ENCODE measurements at places on chromosomes 2 and 18.

GRCh38 chr2:26712486-26713465 lies 20.3 kb downstream of the KCNK3 start:
- no peak for DNase-seq

DNA sequence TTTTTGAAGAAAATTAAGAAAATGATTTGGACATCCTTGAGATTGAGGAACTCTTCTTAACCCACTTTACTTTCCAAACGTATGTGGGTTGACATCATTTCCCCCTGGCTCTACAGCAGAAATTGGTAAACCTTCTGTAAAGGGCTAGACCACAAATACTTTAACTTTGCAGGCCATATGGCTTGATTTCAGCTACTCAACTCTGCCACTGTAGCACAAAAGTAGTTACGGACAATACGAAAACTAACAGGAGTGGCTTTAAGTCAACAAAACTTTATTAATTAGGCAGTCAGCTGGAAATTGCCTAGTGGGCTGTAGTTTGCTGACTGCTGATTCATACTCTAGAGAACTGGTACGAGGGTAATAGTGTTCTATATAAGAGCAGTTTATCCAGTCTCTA lies 83.2 kb upstream of the DTNB start:
- peak; percentile 16 for DNase-seq

GRCh38 chr2:238505119-238505891 lies 78.6 kb downstream of the ASB1 start:
- DNase-seq = no peak

DNA sequence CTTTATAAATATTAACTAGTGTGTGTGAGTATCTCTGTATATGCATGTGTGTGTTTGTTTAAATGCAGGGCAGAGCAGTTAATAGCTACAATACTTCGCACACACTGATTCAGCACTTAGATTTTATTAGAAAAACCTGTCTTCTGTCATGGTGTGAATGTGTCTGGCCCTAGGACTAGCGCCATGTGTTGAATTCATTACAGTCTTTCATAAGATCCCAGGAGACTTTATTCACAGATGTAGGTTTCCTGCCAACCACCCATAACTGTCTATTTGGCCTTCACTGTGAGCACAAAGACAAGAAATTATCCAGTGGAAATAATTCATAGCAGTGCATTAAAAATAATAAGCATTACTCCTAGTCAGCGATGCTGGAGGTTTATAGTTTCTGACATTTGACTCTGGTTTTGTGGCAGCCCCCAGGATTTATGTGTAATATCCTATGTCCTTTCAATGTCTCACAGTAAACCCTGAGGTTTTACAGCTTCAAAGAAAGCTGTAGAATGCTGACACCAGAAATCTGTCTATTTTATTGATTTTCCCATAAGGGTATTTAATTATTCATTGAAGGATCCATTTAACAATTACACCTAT lies 93.9 kb downstream of the ZNF804A start:
- DNase-seq = no peak

DNA sequence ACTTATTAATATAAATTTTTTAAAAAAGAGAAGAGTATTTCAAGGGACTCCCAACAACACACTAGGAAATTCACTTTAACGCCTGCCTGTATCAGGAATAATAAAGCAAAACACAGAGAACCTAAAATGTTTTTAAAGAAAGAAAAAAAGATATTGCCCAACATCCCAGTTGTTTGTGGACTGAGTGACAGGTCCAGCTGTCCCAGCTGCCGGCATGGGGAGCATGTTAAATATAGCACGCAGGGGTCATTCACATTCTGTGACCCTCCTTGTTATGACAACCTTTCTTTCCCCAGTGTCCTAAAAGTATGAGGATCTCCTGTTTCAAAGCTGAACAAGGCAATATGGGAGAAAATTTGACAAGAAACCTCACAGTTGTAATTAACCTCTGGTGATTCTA lies 4.4 kb downstream of the KLHL41 start:
- DNase-seq = no peak

DNA sequence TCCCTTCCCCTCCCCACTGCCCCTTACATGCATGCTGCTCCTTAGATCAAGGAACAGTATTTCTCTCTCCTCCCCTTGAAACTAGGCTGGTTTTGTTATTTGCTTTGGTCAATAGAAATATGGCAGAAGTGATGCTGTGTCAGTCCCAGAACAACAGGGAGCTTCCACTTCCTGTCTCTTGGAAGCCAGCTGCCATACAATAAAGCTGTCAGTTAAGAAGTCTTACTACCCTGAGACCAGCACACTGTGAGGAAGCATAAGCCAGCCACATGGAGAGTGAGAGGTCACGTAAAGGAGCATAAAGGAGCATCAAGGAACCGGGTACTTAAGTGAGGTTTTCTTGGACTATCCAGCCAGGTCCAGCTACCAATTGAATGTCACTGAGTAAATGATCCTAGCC lies 126.6 kb downstream of the NOL4 start:
- DNase-seq = no peak

GRCh38 chr2:58870704-58871103 lies 629.6 kb upstream of the FANCL start:
- DNase-seq = no peak

GRCh38 chr18:57585421-57585820 lies 1.1 kb downstream of the FECH start:
- peak; percentile 20 for DNase-seq

DNA sequence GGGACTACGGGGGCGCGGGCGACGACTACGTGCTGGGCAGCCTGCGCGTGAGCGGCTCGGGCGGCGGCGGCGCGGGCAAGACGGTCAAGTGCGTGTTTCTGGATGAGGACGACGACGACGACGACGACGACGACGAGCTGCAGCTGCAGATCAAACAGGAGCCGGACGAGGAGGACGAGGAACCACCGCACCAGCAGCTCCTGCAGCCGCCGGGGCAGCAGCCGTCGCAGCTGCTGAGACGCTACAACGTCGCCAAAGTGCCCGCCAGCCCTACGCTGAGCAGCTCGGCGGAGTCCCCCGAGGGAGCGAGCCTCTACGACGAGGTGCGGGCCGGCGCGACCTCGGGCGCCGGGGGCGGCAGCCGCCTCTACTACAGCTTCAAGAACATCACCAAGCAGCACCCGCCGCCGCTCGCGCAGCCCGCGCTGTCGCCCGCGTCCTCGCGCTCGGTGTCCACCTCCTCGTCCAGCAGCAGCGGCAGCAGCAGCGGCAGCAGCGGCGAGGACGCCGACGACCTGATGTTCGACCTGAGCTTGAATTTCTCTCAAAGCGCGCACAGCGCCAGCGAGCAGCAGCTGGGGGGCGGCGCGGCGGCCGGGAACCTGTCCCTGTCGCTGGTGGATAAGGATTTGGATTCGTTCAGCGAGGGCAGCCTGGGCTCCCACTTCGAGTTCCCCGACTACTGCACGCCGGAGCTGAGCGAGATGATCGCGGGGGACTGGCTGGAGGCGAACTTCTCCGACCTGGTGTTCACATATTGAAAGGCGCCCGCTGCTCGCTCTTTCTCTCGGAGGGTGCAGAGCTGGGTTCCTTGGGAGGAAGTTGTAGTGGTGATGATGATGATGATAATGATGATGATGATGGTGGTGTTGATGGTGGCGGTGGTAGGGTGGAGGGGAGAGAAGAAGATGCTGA lies 1.4 kb downstream of the SOX11 start:
- DNase-seq = no peak

- DNase-seq = peak; percentile 65
These were observed 254.1 kb downstream of the TRIB2 start for GRCh38 chr2:12970861-12971260.

DNA sequence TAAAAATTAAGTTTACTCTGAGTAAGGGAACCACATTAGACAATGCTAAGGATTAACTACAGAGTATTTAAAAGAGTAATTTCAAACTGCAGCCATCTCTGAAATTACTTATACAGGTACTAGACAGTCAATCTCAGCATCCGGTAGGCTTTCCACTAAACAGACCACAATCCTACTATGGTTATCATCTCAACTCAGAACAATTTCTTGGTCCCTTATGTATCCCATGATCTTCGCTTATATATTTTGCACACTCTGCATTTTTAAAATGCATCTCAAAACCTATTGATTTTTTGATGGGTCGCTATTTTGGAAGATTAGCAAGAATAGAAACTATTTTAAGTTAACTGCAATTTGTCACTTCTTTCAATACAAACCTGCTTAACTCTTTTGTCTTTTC lies 1.4 kb downstream of the PPP4R1 start:
- no peak for DNase-seq

DNA sequence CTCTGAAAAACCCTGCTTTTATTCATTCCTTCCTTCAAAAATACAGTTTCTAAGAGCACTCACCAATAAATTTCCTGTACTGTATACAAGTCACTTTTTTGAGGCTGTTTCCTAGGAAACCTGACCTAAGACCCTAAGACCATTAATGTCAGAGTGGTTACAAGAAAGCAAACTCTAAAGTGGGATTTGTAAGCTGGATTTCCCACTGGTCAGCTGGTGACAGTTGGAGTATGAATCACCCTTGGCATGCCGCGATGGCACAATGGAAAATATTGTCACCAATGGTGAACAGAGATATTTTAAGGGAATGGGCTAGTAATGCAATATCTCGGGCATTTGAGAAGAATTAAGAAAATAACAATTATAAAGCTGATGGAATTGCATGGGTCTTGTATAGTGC lies 101.9 kb downstream of the COL3A1 start:
- DNase-seq = no peak

DNA sequence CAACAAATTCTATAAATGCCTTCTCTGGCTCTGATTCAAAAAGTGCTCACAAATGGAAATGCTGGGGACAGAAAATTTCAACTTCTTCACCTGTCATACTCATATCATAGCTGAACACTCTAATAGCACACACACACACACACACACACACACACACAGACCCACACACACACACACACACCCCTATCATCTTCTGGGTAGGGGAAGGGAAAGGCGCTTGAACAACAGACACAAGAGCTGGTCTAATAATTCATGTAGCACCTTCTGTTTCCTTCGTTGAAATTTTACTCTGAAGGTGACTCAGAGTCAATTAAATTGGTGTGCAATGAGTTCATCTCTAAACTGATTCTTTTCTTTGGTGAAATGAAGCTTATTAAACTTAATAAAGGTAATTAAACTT lies 32.9 kb downstream of the CD28 start:
- no peak for DNase-seq

DNA sequence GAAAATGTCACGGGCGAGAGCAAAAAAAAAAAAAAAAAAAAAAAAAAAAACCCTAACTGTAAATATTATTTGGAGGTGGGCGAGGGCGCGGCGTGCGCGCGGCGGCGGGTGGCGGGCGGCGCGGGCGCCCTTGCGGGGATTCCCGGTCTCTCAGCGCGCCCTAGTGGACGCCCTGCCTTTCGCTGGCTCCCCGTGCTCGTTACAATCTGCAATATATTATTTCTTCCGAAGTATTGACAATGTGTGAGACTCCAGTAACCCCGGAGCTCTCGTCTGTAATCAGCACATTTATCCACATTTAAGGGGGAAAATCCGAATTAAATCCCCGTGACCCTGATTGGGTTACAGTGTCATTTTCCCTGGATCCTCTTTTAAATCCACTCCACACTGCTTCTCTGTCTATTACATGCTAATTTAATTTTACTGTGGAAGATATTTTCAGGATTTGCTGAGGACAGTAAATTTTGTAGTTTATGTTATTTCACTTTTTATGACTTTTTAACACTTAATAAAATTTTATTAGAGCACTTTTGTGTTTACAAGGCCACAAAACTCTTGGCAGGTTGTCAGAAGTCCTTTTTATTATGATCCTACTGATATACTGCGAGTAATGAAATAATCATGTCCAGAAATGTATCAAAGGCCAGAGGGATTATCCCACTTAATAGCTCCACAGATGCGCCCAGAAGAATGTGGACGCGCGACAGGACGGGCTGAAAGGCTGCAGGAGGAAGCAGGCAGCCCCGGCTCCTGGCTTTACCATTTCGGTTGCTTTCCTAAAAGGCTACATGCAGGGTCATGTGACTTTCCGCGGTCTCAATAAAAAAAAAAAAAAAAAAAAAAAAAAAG lies 369.1 kb downstream of the MTX2 start:
- no peak for DNase-seq

DNA sequence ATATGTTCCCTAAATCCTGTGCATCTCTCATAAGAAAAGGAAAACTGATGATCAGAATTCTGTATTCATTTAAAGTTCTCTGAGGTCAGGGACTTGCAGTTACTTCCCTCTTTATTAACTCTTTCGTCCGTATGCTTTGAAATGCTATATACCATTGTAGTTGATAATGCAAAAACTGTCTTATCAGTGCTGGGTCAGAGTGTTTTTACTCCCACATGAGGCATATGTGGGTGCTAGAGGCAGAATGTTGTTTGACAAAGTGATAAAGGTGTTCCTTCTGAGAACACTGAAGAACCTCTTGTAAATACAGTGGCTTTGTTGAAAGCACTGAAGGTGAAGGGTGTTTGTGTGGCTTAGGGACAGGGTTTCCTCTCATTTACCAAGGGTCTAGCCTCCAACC lies 136.5 kb upstream of the NFATC1 start:
- no peak for DNase-seq

GRCh38 chr2:69490486-69490885 lies 53.3 kb upstream of the NFU1 start:
- DNase-seq = no peak

DNA sequence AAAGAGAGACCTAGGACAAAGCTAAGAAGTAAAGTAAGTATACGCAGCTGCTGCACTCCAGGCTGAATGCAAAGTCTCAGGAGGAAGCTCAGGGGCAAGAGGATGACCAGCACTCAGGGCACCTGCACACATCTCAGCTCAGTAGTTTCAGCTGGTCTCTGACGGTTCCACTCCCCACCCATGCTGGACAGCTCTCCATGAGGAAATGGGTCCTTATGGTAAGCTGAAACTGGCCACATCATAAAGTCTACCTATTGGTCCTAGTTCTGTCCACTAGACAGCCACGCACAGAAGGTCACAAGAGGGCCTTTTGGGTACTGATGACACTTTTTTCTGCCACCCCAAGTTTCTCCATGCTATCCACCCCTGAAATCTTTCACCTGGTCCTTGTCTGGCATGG lies 215.3 kb downstream of the TTC32 start:
- no peak for DNase-seq

DNA sequence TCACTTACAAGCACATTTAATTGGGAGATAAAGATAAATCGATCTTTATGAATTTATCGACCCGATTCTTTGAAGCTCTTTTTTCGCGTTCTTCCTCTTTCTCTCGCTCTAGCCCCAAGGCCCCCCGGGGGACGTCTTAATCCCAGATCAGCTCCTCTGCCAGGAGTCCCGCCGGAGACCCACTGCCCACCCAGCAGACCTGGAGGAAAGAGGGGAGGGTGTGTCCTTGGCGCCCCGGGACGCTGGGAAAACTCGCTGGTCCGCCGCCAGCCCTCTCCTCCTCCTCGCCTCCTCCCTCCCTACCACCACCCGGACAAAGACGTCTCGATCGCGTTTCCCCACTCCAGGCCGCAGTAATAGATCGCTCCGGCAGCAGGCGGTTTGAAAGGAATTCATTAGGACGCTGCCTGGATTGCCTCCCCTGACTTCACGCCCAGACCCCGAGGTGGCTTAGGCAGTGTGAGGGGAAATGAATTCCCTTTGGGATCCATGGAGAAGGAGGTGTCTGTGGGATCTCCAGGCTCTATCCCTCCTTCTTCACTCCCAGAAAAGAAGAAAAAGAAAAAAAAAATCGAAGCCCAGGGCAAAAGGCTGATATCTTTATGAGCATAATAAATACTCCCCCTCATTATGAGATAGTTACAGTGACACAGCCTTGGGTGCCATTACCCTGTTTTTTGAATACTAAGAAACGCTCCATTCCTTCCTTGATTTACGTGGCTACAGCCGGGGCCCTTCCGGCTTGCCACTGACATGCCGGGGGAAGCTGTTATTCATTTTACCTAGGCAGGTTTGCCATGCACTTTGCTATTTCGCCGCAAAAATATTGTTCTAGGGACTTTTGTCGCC lies 1.8 kb upstream of the GBX2 start:
- DNase-seq = no peak

GRCh38 chr2:71974846-71975245 lies 172.8 kb downstream of the CYP26B1 start:
- DNase-seq = no peak

All from renal cortical epithelial cell (primary cell).